ENCODE measurements at places on chromosomes 6 and 20.

- no peak overlapping the region for H3K4me3 ChIP-seq
- H3K27me3 ChIP-seq = peaks cover 23% of the 10 kb centered on the region
- H3K4me1 ChIP-seq = peaks cover 3% of the 10 kb centered on the region
- no peak overlapping the region for H3K27ac ChIP-seq
- no peaks in the 10 kb centered on the region for H3K36me3 ChIP-seq
Measured at GRCh38 chr20:1005452-1006027, 3.4 kb upstream of the RSPO4 start.

DNA sequence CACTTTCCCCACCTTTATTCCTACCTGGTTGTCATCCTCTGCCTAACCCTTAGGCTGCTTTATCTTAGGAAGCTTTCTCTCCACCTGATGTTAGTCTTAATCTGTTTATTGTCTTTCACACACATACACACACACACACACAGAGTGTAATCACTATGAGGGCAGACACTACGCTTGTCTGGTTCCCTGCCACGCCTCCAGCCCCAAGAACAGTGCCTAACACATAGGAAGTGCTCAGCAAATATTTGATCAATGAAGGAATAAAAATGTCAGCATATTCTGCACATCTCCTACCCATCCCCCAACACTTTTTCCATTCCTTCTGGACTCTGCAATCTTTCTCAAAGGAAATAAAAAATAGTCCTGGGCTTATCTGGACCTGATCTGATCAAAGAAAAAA is 51.1 kb upstream of the NFATC2 start:
- no peak overlapping the region for H3K27ac ChIP-seq
- H3K36me3 ChIP-seq = no peaks in the 10 kb centered on the region
- H3K27me3 ChIP-seq = no peaks in the 10 kb centered on the region
- no peak overlapping the region for H3K4me3 ChIP-seq

DNA sequence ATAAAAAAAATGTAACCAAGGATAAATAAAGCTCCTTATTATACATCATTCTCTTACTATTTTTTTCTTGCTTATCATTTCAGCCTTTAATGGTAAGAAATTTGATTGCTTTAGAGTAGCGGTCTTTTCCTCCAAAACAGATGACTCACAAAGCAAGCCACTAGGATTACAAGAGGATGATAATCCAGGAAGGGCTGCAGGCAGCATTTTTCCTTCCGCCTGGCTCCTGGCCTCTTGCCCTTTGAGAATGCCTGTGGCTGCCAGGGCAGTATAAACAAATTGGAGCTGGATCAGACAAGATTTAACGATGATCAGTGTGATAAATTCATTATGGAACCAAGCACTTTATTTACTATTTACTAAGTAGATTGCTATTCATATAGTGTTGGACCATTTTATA is 9.7 kb upstream of the FBXL4 start:
- H3K36me3 ChIP-seq = no peaks in the 10 kb centered on the region
- no peaks in the 10 kb centered on the region for H3K27me3 ChIP-seq
- peak; percentile 30 for DNase-seq

DNA sequence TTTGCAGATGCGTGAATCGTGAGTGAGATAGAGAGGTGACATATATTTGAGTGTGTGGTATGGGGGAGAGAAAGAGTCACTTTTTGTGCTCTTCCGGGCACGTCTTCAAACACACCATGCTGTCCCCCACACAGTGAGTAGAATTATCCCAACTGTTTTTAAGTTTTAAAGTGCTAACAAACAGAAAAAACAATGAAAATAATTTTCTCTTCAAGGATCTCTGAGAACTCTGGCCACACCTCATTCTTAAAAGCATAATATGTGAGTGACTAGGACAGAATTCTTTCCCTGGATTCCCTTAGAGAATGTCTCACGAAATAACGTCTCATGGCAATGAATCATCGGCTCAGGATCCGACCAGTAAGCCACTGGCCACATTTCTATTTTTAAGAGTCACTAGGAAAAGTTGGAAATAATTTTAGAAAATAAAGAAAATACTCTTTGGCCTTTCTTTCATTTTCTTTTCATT is 235.7 kb upstream of the ZNF217 start:
- H3K4me1 ChIP-seq = peaks cover 36% of the 10 kb centered on the region
- no peaks in the 10 kb centered on the region for H3K27me3 ChIP-seq
- H3K27ac ChIP-seq = peak overlapping the region; percentile 96

GRCh38 chr6:125294925-125295324 is 6.8 kb downstream of the HDDC2 start:
- DNase-seq = no peak
- no peak overlapping the region for H3K4me3 ChIP-seq
- H3K36me3 ChIP-seq = peaks cover 6% of the 10 kb centered on the region
- H3K4me1 ChIP-seq = peaks cover 7% of the 10 kb centered on the region

DNA sequence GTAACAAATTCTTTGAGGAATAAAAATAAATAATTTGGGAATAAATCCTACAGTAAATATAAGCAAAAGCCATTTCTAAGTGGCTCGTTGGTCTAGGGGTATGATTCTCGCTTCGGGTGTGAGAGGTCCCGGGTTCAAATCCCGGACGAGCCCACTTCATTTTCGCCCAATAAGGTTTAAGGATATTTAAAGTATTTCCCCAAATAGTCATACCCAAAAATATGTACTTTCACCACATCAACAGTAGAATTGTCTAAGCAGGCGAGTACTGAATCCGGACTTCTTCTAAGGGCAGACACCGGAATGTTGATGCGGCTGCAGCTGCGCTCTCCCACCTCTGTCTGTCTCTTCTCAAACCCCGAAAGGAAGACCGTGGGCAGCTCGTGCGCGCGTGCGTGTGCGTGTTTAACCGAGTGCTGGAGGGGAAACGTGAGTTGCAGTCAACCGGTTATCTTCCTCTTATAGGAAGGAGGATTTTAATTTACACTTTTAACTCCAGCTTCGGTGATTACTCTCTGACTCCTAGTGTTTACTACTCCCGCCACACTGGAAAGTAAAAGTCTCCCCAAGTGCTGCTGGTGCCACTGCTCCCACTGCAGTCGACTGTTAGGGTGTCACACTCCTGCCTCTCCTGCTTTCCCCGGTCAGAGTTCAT is 155.7 kb upstream of the PRSS16 start:
- H3K27me3 ChIP-seq = peaks cover 20% of the 10 kb centered on the region
- peak overlapping the region; percentile 3 for H3K4me3 ChIP-seq
- H3K27ac ChIP-seq = no peak overlapping the region
- H3K4me1 ChIP-seq = no peaks in the 10 kb centered on the region
- no peaks in the 10 kb centered on the region for H3K36me3 ChIP-seq

GRCh38 chr6:166738386-166739116 is 111.5 kb upstream of the RPS6KA2 start:
- no peak for DNase-seq
- H3K27me3 ChIP-seq = no peaks in the 10 kb centered on the region
- H3K27ac ChIP-seq = peak overlapping the region; percentile 12
- peaks cover 3% of the 10 kb centered on the region for H3K4me1 ChIP-seq

- no peak overlapping the region for H3K27ac ChIP-seq
- no peaks in the 10 kb centered on the region for H3K4me1 ChIP-seq
- no peaks in the 10 kb centered on the region for H3K36me3 ChIP-seq
- H3K27me3 ChIP-seq = no peaks in the 10 kb centered on the region
Measured at GRCh38 chr6:85419046-85419759, 30.7 kb upstream of the NT5E start.

GRCh38 chr6:41578217-41579087 is 32.3 kb downstream of the FOXP4 start:
- H3K4me3 ChIP-seq = no peak overlapping the region
- peak; percentile 71 for DNase-seq
- no peaks in the 10 kb centered on the region for H3K27me3 ChIP-seq
- H3K27ac ChIP-seq = peak overlapping the region; percentile 89
- H3K4me1 ChIP-seq = peaks cover 70% of the 10 kb centered on the region
- H3K36me3 ChIP-seq = no peaks in the 10 kb centered on the region

Data from hepatocyte (in vitro differentiated cells).